Body of pancreas (tissue), 4 donors: ENCODE measurements at places on chromosomes 3 and 15.

- no peak for DNase-seq
Observed at GRCh38 chr15:95196176-95196915, 965.0 kb downstream of the MCTP2 start.

DNA sequence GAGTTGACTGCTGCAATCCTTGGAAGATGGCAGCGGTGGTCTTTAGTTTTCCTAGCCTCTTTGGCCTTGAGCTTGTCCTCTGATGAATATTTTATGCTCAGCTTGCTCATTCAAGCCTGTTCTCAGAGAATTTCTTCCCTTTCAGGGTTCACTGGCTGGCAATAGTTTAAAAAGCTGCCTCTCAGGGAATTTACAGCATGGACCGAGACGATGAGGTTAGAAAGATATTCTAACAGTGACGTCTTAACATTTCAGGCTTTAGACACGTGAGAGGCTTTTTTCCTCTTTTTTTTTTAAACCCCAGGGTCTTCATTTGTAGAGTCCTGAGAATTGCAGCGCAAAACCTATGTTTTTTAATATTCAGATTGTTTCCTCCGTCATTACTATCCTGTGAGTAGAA lies 120.3 kb upstream of the CLSTN2 start:
- no peak for DNase-seq

DNA sequence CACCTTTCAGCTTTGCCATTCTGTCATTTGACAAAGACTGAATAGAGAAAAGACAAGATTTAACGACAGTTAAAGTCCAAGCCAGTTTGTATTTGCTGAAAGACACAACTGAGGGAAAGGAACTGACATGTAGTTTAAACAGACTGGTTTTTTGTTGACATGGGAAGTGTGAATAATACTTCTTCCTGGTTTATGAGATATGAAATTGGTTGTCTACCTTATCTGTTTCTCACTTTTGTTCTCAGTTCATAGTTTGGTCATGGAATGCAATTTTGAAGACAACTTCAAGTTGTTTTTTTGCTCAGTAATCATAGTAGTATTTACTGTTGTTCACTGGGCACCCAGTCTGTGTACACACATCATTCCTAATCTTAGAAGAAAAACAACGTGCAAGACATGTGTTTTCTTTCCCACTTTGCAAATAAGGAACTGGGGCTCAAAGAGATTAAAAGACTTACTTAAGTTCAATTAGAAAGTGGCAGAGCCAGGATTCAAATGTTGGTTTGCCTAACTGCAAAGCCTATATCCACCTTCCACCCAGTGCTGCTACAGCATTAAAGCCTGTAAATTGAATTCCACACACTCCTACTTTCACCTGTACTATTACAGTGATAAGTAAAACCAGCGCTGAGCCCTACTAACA lies 103.5 kb downstream of the LPP start:
- no peak for DNase-seq

GRCh38 chr15:70185251-70185711 lies 87.6 kb upstream of the TLE3 start:
- DNase-seq: no peak

- DNase-seq: peak; percentile 78
Observed at GRCh38 chr3:140242818-140243276, 307.9 kb downstream of the CLSTN2 start.

- DNase-seq: no peak
Observed at GRCh38 chr3:136135039-136135802, 60.9 kb downstream of the MSL2 start.

DNA sequence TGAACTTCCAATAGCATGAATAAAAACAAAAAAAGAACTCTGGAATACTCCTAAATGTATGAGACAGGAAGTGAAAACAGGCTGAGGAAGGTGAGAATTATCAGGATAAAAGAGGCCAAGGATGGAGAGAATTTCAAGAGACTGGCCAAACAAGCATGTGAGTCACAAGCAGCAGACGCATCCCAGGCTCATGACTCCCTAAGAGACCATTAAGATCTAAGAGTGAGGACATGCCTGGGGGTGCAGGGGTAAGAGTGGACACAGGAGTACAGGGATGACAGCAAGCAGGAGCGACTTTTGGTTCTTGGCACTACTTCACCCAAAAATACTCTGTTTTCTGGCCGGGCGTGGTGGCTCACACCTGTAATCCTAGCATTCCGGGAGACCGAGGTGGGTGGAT lies 7.1 kb downstream of the SCAMP2 start:
- no peak for DNase-seq

- DNase-seq: peak; percentile 38
Observed at GRCh38 chr3:120438665-120439370, 12.0 kb downstream of the FSTL1 start.

DNA sequence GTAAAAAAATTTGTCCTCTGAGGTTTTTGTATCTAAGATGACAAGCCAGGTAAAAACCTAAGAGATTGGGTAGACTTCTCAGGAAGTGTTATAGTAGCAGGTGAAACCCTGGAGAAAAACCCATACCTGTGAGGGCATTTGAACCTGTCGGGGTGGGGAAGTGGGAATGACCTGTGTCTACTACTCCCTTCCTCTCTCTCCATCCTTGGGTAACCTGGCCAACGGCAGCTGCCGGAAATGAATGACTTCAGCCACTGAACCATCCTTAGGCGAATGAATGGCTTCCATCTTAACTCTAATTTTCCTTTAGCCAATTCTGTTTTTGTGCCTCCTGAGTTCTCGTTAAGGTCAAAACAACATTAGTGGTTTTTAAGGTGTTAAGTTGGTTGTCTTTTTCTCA lies 16.8 kb downstream of the GPR15 start:
- DNase-seq: no peak

GRCh38 chr3:12629560-12629959 lies 34.4 kb downstream of the RAF1 start:
- DNase-seq: peak; percentile 44

- DNase-seq: no peak
Observed at GRCh38 chr3:196419386-196419785, 12.8 kb downstream of the UBXN7 start.

- DNase-seq: no peak
Observed at GRCh38 chr15:52772766-52773165, 17.4 kb downstream of the ONECUT1 start.

GRCh38 chr3:146065573-146066006 lies 95.4 kb downstream of the PLOD2 start:
- DNase-seq: no peak

- DNase-seq: no peak
Observed at GRCh38 chr3:154954757-154955156, 125.4 kb upstream of the MME start.

DNA sequence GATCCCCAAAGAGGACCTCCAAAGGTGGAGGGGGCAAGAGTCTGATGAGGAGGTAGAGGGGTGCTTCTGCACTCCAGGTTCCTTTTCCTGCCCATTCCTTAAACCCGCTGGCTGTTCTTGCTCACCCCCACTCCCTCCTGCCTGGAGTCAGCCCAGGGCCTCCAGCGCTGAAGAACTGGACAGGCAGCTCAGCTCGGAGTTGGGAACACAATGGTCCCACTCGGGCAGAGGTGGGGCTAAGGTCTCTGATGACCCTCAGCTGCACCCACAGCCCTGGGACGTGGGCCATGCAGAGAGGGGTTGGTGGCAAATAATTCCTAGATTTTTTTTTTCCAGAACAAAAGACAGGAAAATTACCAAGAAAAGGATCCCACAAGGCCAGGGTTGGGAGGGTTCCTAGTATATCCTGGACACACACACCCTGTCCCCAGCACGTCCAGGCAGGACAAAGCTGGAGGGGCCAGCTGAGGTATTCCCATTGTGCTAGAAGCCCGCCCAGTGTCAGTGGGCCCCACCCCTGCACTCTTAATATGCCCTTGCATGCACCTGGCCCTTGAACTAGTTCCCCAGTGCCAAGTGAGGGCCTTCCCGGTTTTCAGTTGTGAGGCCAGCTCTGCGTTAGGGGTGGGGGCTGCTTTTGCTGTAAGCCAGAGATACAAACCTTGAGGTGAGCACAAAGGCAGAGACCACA lies 22.1 kb upstream of the IP6K2 start:
- DNase-seq: peak; percentile 49

DNA sequence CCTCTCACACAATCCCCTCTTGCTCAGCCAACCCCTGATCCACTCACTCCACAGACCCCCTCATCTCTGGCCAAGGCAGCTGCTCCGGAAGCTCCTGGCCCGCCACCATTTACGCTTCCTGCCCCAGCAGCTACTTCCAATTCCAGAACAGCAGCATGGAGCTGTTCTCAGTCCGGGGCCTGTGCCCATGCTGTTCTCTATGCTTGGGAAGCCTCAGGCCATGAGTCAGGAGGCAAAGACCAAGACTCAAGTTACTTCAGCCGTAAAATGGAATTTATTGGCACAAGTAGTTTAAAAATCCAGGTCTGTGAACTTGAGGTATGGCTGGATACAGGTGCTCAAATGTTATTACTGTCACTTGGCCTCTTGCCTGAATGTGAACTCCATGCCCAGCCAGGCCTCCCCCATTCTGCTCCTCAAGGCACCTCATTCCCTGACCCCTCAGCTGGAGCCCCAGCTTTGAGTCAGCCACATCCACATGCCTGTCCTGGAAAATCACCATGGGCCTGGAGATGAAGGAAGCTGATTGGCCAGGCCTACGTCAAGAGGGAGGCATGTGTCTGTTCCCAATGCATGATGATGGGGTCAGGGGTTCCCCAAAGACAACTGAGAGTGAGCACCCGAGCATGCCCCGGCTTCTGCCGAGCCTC lies 31.4 kb upstream of the CACNA2D2 start:
- DNase-seq: no peak

DNA sequence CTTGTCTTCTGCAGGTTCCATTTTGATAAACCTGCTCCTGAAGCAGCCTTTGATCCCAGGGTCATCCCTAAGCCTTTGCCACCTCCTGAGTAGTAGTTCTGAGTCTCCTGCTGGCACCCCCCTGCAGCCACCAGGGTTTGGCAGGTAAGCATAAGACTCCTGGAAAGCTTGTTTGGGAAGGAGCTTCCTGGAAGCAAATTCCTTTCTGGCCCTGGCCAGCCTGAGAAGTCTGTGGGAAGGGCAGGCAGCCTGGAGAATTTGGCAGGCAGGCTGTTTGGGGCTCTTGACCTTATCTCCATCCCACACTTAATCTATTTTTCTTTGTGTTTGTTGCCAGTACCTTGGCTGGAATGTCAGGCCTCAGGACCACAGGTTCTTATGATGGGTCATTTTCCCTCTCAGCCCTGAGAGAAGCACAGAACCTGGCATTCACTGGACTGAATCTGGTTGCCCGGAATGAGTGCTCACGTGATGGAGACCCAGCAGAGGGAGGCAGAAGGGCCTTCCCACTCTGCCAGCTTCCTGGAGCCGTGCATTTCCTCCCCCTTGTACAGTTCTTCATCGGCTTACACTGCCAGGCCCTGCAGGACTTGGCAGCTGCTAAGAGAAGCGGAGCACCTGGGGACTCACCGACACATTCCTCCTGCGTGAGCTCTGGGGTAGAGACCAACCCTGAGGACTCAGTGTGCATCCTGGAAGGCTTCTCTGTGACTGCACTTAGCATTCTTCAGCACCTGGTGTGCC lies 13.4 kb downstream of the ATRIP start:
- DNase-seq: no peak

DNA sequence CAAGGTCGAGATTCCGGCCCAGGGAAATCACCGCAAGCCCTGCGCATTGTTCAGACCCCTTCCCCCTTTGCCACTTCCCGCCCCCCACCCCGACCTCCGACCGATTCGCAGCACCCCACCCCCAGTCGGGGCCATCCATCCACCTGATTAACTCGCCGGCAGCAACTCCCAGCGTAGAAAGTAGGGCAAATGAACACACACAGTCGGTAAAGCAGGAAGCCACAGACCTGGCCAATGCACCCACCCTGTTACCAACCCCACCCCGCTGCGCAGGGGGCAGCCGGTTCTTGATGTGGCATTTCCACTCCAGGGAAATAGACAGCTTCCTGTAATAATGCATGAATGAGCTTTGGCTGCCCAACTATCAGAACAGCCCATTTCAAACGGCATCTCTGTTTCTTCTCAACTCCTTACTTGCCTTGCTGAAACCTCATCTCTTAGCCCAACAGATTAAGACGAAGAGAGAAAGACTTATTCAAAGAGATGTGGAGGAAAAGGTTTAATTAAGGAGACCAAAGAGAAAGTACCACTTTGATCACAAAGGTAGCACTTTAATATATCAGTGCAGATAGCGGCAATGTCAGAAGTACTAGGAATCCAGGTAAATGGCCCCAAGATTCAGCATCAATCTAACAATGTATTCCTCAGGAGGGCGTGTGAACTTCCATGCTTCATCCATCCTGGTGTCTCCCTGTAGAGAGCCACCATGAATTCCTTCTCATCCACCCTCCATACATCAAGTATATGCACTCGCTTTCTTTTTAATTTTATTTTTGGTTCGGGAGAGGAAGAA lies 1.9 kb downstream of the TNIK start:
- DNase-seq: peak; percentile 13

GRCh38 chr3:51887620-51888019 lies 12.2 kb upstream of the IQCF5 start:
- peak; percentile 17 for DNase-seq

- DNase-seq: no peak
Observed at GRCh38 chr15:66943456-66944095, 121.8 kb upstream of the SMAD3 start.

- DNase-seq: no peak
Observed at GRCh38 chr15:71970435-71970834, 147.5 kb downstream of the MYO9A start.

GRCh38 chr3:170426240-170426797 lies 7.7 kb downstream of the CLDN11 start:
- DNase-seq: no peak
